ENCODE measurements at places on chromosomes 2 and 18.

DNA sequence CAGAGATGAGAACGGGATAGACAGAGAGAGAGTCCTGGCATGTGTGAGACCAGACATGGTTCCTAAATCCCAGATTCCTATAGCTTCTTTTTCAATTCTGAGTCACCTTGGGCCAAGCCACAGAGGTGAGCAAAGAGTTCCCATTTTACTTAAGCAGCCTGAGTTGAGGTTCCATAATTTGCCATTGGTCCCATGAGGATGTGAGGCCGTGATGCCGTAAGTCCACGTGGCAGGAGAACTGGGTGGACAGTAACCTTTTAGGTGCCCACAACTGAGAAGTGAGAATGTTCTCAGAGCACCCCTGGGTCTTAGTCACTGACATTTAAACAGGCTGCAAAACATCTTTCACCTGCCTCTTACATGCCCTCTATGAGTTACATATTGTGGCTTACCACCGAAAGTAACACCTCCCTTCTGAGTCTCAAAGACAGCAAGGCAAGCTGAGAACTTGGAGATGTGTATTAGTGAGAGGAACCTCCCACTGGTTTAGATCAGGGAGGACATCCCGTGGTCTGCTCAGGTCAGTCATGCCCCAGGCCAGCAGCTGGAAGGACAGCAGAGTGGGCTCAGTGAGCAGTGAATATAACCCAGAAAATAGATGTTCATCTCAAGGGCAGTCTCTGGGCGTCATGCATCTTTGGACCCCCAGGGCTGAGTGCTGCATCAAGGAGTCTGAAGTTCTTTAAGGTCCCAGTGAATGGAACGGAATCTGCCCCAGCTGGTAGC lies 127.9 kb upstream of the LGALSL start:
- no peak for DNase-seq

DNA sequence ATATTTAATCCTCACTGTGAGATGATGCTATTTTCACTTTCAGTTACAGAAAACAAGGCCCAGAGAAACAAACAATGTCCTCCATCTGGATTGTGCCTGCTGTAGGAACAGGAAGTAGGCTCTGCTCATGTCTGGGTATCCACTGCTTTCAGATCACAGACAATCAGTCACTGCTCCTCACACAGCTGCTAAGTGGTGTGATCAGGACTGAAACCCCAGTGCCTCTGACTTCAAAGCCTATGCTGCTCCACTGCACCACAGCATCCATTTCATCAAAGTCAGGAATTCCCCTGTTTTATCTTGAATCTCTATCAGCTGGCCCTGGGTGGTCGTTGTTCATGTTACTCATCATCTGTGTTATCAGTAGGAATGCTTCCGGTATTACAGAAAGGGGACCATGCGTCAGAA lies 303.8 kb upstream of the TRIB2 start:
- no peak for DNase-seq

DNA sequence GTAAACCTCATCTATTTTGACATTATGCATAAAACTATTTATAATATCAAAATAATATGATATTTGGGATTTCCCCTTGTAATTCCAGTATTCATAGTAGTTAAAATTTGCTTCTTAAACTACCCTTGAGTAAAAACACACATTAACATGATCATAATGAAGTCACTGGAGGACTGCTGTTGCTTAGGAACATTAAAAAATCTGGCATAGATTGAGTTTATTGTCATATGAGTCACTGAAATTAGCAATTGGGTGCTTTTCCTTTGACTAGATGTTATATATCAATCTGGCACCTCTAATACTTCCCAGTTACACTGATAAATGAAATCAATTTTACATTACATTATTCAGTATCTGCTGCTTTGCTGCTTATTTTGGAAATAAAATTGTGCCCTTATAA lies 57.0 kb upstream of the ZC3H15 start:
- no peak for DNase-seq

- DNase-seq = no peak
Observed at GRCh38 chr2:50318147-50318546, 713.8 kb downstream of the NRXN1 start.

GRCh38 chr2:212135739-212136138 lies 402.9 kb downstream of the ERBB4 start:
- DNase-seq = peak; percentile 97

- no peak for DNase-seq
Observed at GRCh38 chr2:85672456-85672855, 4.5 kb upstream of the SFTPB start.

DNA sequence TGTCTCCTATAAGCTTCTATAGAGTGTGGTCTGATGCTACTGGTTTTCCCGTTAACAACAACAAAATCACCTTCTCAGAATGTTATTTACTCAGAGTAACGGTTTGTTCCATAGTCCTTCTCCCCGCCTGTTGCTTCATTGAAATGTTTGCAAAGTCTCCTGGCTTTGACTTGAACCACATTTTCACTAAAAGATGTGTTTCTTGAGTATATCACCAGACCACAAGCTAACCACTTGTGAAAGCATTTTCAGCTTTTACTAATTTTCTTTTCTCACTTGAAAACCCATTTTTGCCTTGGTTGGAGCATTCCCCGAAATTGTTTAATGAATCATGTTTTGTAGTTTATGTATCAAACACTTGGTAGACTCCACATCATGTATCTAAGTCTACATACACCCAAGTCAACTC lies 121.2 kb downstream of the DPP4 start:
- no peak for DNase-seq

GRCh38 chr2:55168221-55169154 lies 63.6 kb downstream of the CLHC1 start:
- peak; percentile 72 for DNase-seq

DNA sequence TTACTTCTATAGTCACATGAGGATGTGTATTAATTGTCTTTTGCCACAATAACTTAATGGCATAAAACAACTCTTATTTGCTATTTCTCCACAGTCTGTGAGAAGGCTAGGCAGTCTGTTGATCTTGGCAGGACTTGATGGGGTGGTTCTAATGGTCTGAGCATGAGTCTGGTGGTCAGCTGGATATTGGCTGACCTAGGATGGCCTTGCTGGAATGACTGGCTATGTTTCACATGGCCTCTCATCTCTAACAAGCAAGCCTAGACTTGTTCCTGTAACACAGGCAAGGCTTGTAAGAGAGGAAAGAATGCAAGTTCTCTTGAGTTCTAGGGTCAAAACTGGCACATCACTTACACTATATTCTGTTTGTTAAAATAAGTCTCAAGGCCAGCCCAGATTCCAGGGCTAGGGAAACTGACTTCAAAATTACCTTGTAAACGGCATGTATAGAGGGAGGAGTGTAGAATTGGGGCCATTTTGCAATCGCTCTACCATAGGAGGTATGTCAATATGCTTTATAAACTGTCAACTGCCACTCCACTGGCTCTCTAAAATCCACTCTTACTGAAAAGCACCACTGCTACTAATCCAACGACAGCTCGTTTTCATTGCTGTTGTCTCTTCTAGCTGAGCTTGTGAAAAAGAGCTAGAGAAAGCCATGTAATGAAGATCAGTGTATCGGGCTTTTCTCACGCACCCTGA lies 325.0 kb upstream of the PKDCC start:
- DNase-seq = peak; percentile 11

GRCh38 chr2:35298493-35298892 lies 1057.1 kb upstream of the CRIM1 start:
- DNase-seq = no peak

DNA sequence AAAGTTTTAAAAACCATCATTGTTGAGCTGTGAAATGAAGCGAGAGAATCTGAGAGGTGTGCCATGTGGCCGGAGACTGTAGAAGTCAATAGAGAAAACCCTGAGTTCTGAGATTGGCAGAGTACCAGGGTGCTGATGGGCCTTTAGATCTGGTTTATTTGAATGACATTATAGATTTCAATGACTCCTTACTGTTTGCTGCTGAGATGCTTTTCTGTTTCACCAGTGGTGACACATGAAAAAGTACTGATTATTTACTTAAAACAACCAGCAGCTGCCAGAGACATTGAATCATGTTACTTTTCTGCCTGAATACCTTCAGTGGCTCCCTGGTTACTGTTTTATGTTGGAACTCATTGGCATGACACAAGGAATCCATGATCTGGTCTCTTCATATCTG lies 602.7 kb upstream of the ZNF804A start:
- DNase-seq = no peak

GRCh38 chr2:171206422-171207115 lies 45.9 kb upstream of the TLK1 start:
- no peak for DNase-seq

GRCh38 chr2:232876978-232877441 lies 6.9 kb downstream of the SNORC start:
- DNase-seq = no peak

DNA sequence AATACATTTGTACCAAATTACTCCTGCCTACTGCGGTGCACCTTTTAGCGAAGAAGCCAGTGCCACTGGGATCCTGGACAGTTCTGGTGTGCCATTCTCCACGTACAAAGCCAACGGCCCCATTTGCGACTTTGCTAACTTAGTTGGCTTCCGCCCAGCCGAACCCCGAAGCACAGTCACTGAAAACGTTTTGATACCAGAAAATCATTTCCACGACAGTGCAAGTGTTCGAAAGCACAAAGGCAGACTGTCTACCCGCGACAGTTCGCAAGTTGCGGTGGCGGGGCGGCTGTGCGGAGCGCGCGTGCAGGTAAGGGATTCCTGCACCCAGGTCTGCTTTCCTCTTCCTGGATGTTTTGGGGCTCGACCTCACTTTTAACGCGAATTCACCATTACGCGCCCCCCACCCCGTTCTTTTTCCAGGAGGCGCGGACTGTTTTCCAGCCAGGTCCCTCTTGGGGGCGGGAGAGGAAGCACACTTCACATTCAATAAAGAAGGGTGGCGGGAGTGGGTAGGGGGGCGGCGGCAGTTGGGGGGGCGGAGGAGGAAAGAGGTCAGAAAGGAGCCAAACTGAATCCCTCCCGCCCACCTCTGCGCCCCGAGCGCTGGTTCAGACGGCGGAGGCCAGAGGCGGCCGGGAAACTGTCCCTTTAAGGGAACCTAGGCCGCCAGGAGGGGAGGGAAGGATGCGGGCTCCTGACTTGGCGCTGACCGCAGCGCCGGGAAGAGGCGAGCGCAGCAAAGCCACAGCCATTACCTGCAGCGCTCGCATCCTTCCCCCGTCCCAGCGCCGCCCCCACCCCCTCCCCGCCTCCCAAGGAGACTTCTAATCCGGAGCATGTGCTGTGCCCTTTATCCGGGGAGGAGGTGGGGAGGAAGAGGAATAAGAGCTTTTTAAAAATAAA lies 107.4 kb upstream of the KCTD1 start:
- peak; percentile 53 for DNase-seq

- no peak for DNase-seq
Observed at GRCh38 chr18:74281980-74282754, 9.6 kb downstream of the CYB5A start.

- DNase-seq = no peak
Observed at GRCh38 chr2:205500951-205501350, 181.3 kb upstream of the NRP2 start.

DNA sequence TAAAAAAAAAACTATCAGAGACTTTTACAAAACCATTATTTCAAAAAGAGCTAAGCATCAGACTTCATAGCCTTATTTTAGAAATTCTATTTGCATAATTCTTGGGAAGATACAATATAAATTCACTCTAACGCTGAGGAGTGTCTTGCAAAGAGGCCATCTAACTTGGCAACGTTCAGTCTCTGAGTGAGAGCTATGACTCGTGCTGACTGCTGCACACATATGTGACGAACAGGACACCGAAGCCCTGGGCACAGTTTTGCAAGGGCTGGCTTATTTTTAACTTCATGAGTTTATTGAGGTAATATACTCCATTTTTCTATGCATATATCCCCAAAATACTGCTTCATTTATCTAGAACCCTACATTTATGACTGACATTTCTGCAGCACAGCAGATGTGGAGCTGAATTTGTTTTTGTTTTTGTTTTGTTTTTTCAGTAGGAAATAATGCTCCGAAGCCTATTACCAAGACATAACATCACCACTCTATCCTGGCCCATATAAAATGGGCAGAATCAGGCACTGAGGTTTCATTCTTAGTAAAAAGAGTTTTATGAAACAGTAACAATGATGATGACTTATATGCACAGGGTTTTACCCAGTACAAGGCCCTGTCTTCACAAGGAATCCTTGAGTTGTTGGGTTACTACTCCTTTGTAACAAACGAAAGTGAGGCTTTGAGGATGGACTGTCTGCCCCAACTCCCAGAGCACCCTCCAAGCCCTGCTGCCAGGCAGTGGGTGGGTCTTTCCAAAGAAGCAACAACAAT lies 68.3 kb downstream of the CRACDL start:
- DNase-seq = no peak

GRCh38 chr2:160299540-160299939 lies 99.5 kb upstream of the ITGB6 start:
- DNase-seq = no peak

DNA sequence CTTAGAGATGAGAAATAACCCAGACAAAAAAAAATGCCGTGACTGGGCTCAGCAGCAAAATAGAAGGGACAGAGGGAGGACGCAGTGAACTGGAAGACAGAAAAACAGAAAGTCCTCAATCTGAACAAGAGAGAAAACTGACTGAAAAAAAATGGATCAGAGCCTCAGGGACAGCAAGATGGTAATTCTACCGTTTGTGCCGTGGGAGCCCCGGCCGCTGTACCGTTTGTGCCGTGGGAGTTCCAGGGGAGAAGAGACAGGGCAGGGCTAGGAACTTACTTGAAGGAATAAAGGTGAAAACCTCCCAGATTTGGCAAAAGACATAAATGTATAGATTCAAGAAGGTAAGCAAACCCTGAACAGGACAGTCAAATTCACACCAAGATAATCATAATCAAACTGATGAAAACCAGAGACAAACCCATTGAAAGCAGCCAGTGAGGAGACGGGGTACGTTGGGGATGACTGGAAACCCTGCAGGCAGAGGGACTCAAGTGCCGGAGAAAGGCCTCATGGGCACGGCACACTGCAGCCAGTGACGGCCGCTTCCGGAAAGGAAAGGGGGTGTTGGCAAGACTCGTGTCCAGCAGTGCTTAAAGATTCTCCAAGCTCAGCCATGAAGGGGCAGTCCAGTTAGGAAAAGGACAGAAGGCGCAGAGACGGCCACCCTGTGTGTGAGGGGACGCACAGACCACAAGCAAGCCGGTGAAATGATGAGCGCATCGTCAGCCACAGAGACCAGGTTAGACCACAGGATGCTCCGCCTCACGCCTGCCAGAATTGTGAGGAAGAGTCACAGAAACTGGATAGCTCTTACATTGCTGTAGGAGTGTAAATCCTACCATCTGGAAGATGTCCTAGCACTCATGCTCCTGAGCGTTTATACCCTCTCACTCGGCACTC lies 40.0 kb upstream of the NFATC1 start:
- no peak for DNase-seq

GRCh38 chr2:76668279-76668678 lies 853.9 kb downstream of the LRRTM4 start:
- no peak for DNase-seq

- no peak for DNase-seq
Observed at GRCh38 chr18:63195326-63196159, 124.0 kb downstream of the BCL2 start.

- DNase-seq = peak; percentile 28
Observed at GRCh38 chr2:196535742-196536141, 103.8 kb upstream of the CCDC150 start.

- DNase-seq = peak; percentile 50
Observed at GRCh38 chr18:61245276-61245675, 88.0 kb upstream of the CDH20 start.
